Naive thymus-derived CD4-positive, alpha-beta T cell (primary cell): ENCODE measurements at places on chromosomes 12 and 14.

DNA sequence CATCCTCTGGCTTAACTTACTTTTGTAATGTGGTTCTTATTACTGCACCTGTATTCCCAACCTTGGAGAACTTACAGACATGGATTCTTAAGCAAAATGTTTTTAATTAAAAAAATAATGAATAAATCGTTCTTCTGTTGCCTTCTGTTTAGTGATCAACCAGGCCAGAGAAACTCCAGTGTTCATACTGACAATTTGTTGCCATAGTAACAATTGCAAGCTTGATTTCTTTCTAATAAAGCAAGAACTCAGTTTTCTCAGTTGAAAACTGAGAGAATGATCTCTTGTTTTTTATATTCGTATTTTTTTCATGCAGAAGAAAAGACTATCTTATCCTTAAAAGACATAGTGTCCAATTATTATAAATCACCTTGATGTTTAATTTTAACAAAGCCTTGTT is 106.5 kb upstream of the LMNTD1 start:
- H3K4me3 ChIP-seq = no peak overlapping the region
- no peak overlapping the region for H3K27ac ChIP-seq
- no peaks in the 10 kb centered on the region for H3K4me1 ChIP-seq
- H3K36me3 ChIP-seq = no peaks in the 10 kb centered on the region

DNA sequence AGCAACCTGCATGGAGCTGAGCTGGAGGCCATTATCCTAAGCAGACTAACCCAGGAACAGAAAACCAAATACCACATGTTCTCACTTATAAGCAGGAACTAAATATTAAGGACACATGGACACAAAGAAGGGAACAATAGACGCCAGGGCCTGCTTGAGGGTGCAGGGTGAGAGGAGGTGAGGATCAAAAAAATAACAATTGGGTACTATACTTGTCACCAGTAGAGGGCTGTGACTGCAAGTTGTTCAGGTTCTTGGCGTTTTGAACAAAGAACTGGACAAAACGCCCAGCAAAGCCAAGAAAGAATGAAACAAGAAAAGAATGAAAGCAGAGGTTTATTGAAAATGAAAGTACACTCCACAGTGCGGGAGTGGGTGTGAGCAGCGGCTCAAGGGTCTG is 208.5 kb upstream of the NEDD1 start:
- DNase-seq = no peak
- H3K4me1 ChIP-seq = no peaks in the 10 kb centered on the region
- H3K27me3 ChIP-seq = no peaks in the 10 kb centered on the region
- no peaks in the 10 kb centered on the region for H3K36me3 ChIP-seq
- H3K4me3 ChIP-seq = no peak overlapping the region
- no peak overlapping the region for H3K27ac ChIP-seq

DNA sequence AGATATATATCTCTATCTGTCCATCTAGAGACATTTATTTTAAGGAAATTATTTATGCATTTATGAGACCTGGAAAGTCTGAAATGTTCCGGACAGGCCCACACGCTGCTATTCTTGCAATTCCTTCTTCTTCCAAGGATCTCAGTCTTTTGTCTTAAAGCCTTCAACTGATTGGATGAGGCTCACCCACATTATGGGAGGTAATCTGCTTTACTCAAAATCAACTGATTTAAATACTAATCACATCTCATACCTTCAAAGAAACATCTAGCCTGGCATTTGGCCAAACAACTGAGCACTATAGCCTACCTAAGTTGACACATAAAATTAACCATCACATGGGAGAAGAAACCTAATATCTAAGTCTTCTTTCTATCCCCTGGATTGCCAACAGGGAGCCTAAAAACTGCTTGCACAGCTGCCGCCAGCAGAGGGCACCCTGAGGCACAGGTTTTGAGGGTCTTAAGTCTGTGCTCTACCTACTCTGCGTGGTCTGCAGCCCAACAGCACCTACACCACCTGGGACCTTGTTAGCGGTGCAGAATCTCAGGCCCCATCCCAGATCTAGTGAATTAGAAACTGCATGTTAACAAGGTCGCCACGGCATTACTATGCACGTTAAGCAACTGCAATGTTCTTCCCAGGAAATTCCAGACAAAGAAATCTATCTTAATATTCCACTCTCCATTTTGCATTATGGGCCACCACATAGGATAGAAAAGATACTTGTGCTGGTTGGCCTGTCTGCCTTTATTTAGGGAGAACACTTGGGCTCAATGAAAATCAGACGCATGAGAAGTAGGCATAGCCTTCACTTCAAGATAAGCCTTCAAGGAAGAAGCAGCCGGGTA is 249.7 kb downstream of the FOXG1 start:
- no peaks in the 10 kb centered on the region for H3K4me1 ChIP-seq
- no peak overlapping the region for H3K27ac ChIP-seq
- no peak overlapping the region for H3K4me3 ChIP-seq
- DNase-seq = no peak
- H3K27me3 ChIP-seq = no peaks in the 10 kb centered on the region
- no peaks in the 10 kb centered on the region for H3K36me3 ChIP-seq

- no peak for DNase-seq
- no peaks in the 10 kb centered on the region for H3K36me3 ChIP-seq
- H3K27me3 ChIP-seq = no peaks in the 10 kb centered on the region
- no peaks in the 10 kb centered on the region for H3K4me1 ChIP-seq
- no peak overlapping the region for H3K27ac ChIP-seq
- no peak overlapping the region for H3K4me3 ChIP-seq
Observed at GRCh38 chr12:13956060-13956590, 25.3 kb downstream of the GRIN2B start.

- no peaks in the 10 kb centered on the region for H3K36me3 ChIP-seq
- DNase-seq = no peak
- no peak overlapping the region for H3K27ac ChIP-seq
- H3K27me3 ChIP-seq = no peaks in the 10 kb centered on the region
- no peaks in the 10 kb centered on the region for H3K4me1 ChIP-seq
Observed at GRCh38 chr14:97640031-97640430, 842.8 kb downstream of the VRK1 start.

DNA sequence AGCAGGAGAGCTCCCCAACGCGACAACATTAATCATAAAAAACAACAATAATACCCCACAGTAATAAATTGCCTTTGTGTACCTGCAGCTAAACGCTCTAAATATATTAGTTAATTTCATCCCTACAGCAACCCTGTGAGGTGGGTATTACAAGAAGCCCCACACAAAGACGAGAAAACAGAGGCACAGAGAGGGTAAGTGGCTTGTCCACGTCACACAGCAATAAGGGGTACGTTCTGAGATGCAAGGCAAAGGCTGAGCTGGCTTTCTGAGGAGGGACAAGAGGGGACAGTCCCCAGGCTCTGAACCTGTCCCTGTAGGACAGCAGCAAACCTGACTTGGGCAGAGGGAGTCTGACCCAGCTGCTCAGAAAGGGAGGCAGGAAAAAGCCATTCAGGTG is 78.2 kb downstream of the NCOR2 start:
- no peak overlapping the region for H3K27ac ChIP-seq
- DNase-seq = no peak
- H3K27me3 ChIP-seq = no peaks in the 10 kb centered on the region

DNA sequence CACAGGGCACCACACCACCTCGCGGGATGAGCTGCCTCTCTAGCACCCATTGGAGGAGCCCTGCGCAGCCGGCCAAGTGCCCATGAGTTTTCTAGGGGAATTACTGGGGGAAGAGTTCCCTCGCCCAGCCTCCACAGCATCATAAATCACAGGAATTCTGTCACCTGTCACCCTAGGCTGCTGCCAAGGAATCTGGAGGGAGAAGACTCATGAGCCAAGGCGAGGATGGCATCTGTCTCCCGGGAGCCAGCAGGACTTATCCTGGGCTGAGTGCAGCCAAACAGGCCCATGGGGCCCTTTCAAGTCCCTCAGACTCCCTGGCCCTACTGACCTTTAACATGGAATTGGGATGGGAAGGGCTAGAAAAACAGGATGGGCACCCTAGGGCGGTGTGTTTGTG is 7.8 kb upstream of the OTUB2 start:
- no peaks in the 10 kb centered on the region for H3K4me1 ChIP-seq
- H3K27ac ChIP-seq = no peak overlapping the region
- no peaks in the 10 kb centered on the region for H3K36me3 ChIP-seq
- no peak for DNase-seq

DNA sequence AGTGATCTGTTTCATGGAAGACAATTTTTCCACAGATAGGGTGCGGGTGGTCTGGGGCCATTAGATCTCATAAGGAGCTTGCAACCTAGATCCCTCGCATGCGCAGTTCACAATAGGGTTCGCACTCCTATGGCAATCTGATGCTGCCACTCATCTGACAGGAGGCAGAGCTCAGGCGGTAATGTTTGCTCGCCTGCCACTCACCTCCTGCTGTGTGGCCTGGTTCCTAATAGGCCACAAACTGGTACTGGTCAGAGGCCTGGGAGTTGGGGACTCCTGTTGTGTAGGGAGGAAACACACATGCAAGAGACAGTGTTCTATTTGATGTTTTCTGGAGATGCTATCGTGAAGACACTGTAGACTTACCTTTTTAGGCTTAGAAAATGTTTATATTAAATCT is 77.0 kb upstream of the FGD4 start:
- no peak overlapping the region for H3K27ac ChIP-seq
- no peak overlapping the region for H3K4me3 ChIP-seq
- no peaks in the 10 kb centered on the region for H3K36me3 ChIP-seq
- H3K4me1 ChIP-seq = no peaks in the 10 kb centered on the region

- H3K36me3 ChIP-seq = no peaks in the 10 kb centered on the region
- no peaks in the 10 kb centered on the region for H3K27me3 ChIP-seq
- DNase-seq = no peak
- no peaks in the 10 kb centered on the region for H3K4me1 ChIP-seq
- H3K4me3 ChIP-seq = no peak overlapping the region
Observed at GRCh38 chr12:25404955-25405354, 148.1 kb downstream of the LMNTD1 start.

- peaks cover 20% of the 10 kb centered on the region for H3K4me1 ChIP-seq
- no peaks in the 10 kb centered on the region for H3K27me3 ChIP-seq
- no peak overlapping the region for H3K27ac ChIP-seq
- H3K36me3 ChIP-seq = no peaks in the 10 kb centered on the region
- DNase-seq = no peak
Observed at GRCh38 chr12:22414742-22415141, 80.2 kb upstream of the ST8SIA1 start.

DNA sequence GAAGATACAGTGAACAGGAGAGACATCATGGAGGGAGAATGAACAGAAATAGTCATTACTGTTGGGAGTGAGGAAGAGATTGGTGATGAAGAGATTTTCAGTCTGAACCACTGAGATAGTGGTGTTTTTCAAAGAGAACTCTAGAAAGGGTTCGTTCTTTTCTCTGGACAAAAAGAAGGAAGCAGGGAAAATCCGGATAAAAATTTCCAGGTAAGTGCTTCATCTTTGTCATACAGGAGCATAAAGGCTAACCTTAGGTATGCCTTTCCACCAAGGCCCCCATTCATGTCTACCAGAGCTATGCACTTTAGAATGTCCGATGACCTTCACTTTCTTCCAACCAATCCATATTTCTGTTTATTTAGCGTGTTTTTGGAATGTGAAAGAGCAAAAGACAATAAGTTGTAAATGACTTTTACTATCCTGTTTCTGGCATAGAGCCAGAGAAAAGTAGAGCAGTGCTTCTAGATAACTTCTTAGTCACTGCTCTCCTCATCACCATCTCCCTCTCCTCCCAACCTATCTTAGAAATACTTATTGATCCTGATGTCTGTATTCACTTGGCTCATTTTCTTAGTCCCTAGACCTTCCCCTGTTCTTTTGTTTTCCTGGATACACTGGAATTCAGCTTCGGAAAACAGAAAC is 116.5 kb downstream of the TTC6 start:
- H3K36me3 ChIP-seq = no peaks in the 10 kb centered on the region
- H3K27ac ChIP-seq = no peak overlapping the region
- no peak for DNase-seq
- no peak overlapping the region for H3K4me3 ChIP-seq
- H3K27me3 ChIP-seq = no peaks in the 10 kb centered on the region

GRCh38 chr12:5258926-5259325 is 173.0 kb upstream of the NTF3 start:
- no peak for DNase-seq
- H3K4me1 ChIP-seq = no peaks in the 10 kb centered on the region
- no peak overlapping the region for H3K4me3 ChIP-seq
- H3K36me3 ChIP-seq = no peaks in the 10 kb centered on the region
- H3K27me3 ChIP-seq = no peaks in the 10 kb centered on the region

DNA sequence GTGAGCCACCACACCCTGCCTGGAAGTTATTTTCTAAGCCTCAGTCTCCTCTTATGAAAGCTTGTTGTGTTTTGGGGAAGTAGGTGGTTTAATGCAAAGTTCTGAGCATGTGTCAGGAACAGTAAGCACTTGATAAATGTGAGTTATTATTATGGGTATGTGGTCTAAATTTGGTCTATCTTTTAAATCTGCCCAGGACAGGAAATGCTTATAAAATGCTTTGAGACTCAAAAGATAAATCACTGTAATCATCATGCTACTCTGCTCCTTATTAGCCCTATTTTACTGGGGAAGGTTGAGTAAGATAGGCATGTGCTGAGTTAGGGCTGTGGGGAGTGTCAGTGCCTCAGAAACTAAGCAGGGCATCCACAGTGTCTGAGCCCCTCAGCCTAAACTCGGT is 13.1 kb upstream of the SRSF5 start:
- no peaks in the 10 kb centered on the region for H3K36me3 ChIP-seq
- no peaks in the 10 kb centered on the region for H3K27me3 ChIP-seq
- H3K27ac ChIP-seq = no peak overlapping the region
- H3K4me3 ChIP-seq = no peak overlapping the region
- no peaks in the 10 kb centered on the region for H3K4me1 ChIP-seq
- no peak for DNase-seq

- H3K27ac ChIP-seq = no peak overlapping the region
- no peaks in the 10 kb centered on the region for H3K4me1 ChIP-seq
- no peak overlapping the region for H3K4me3 ChIP-seq
- no peaks in the 10 kb centered on the region for H3K27me3 ChIP-seq
- DNase-seq = no peak
Observed at GRCh38 chr12:62998454-62998853, 63.5 kb upstream of the PPM1H start.

DNA sequence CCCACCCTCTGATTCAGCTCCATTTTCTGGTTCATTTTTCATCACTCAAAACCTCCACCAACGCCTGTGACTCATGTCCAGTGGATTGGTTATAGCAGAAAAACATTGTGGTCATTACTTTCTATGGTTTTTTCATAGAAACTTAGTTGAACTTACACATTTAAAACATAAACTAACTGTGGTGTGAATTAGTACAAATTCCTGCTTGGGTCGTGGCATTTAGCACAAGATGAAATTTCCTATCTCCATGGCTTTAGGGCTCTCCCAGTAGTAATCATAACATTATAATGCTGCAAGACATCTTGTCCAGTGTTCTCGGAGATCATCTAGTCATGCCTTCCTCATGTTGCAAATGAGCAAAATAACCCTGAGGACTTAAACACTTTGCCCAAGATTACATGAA is 7.1 kb downstream of the RNASE7 start:
- peaks cover 4% of the 10 kb centered on the region for H3K27me3 ChIP-seq
- no peak overlapping the region for H3K27ac ChIP-seq
- H3K4me3 ChIP-seq = no peak overlapping the region
- DNase-seq = no peak
- H3K4me1 ChIP-seq = no peaks in the 10 kb centered on the region
- H3K36me3 ChIP-seq = no peaks in the 10 kb centered on the region
